ENCODE measurements at places on chromosomes 1 and 21. TPM values are rescaled to one million over a fixed set of nuclear protein-coding genes. Genes with fewer than 3 reads are reported as not detected.

Gene TFAP2E
- 0.72 TPM for total RNA-seq

Gene COG2
- total RNA-seq, result 24.3 TPM

Gene CCSAP
- 7.4 TPM for total RNA-seq

Gene TPTE
- not detected for total RNA-seq

Gene C1orf87
- not detected for total RNA-seq

Gene HAO2
- not detected for total RNA-seq

- DNase-seq, result no peak
Observed at GRCh38 chr1:30787856-30788495, 30.4 kb upstream of the LAPTM5 start.

GRCh38 chr21:29196670-29197191 is 66.3 kb downstream of the MAP3K7CL start:
- no peak for DNase-seq

- peak; percentile 80 for DNase-seq
Observed at GRCh38 chr1:248825909-248826760, at the start of gene SH3BP5L. SH3BP5L (minus strand) TSS chr1:248825915; CDS start chr1:248824935, 980 bp downstream.

GRCh38 chr1:97680894-97681293 is 239.9 kb downstream of the DPYD start:
- DNase-seq, result no peak

DNA sequence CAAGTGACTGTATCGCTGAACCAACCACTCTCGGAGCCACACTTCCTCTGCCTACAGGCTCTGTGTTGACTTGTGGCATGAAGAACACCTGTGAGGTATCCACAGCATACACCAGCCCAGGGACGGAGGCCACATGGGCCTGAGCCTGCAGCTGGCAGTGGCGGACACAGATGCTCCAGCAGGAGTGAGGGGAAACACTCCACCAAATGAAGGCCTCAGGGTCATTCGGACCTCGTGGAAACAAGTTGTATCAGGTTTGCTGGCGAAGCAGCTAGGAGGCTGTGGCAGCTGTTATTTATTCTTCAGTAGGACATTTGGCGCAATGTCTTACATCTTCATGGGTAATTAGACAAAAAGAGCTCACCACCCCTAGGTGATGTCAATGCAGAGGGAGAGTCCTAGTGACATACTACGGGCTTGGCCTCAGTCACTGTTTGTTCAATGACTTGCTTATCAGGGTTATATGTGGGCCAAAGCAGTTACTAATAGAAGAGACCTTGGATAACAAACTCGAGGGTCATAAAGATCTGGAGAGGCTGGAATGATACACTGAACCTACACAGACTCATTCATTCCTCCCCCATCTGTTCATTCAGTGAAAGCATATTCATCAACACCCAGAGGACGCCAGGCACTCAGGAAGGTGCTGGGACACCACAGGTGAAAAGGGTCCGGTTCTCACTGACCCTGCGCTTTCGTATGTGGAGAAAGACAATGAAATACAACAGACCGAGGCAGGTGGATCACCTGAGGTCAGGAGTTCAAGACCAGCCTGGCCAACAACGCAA is 11.6 kb upstream of the ETS2 start:
- no peak for DNase-seq

GRCh38 chr1:200985481-200985880 is 38.0 kb downstream of the KIF21B start:
- no peak for DNase-seq

DNA sequence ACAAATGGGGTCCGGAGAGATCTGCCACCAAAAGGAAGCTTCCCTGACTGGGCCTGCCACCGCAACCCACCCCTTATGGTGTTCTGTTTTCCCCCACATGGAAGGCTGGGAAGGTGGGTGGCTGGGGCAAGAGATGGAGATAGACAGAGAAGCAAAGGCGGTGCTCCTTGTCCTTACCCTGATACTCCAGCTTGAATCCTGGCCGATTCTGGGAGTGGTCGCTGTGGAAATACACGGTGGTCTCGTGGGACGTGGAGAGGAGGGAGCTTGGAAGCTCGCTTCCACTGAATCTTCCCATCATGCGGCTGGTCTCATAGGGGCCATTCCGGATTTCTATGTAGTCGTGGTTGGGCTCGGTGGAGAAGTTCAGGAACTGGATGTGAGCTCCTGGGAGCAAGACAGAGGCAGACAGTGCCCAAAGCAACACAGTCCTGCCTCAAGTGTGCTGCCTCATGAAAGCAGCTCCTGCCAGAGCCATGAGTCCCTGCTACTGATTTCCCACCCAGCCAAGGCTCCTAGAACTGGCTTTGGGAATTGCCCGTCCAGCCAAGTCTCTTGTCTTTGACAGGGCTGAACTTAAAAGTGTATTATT is 138.5 kb downstream of the ZSCAN20 start:
- DNase-seq, result no peak

- no peak for DNase-seq
Observed at GRCh38 chr1:222821239-222821638, 6.4 kb downstream of the DISP1 start.

DNA sequence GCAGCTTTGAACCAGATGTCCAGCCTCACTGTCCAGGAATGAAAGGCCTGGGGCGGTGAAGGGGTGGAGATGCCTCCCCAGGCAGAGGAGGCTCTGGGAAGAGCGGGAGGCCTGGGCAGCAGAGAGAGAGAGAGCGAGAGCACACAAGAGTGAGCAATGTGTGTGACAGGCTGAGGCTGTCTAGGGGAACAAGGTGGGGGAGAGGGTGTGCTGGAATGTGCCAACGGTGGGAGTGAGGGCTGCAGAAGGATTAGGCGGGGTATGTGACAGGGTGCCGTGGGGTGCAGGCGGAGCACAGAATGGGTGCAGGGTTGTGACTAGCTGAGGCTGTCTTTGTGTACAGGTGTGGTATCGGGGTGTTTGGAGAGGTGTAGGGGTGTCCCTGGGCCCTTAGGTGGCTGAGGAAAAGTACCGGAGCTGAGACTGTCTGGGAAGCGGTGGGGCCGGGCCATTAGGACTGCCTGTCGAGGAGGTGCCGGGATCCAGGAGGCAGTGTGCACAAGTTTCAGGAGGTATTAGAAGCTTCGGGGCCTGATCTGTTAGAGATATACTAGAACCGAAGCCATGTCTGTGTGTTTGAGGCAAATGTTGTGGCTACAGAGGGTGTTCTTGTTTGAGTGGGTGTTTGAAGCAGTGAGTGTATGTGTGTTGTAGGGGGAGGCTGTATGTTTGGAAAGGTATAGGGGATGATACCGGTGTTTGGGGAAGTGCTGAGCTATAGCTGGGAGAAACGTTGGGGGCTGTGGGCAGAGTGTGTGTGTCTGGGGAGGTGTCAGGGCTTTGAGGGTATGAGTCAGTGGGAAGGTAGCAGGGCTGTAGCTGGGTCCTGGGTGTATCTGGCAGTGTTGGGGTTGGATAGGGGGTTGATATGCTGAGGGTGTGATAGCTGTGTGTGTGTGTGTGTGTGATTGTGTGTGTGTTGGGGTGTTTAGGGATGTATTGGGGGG is 9.1 kb downstream of the AHDC1 start:
- no peak for DNase-seq

GRCh38 chr1:38992412-38993111 is 1.5 kb downstream of the AKIRIN1 start:
- DNase-seq, result no peak

- DNase-seq, result peak; percentile 91
Observed at GRCh38 chr1:202017749-202018467, 7.5 kb downstream of the ELF3 start.

- DNase-seq, result no peak
Observed at GRCh38 chr1:209624558-209625549, 27.4 kb downstream of the LAMB3 start.

Data from PC-9 (cell line).